ENCODE measurements at places on chromosomes 7 and 10.

- DNase-seq: peak; percentile 73
Measured at GRCh38 chr7:51315393-51316261, 982 bp downstream of the COBL start.

DNA sequence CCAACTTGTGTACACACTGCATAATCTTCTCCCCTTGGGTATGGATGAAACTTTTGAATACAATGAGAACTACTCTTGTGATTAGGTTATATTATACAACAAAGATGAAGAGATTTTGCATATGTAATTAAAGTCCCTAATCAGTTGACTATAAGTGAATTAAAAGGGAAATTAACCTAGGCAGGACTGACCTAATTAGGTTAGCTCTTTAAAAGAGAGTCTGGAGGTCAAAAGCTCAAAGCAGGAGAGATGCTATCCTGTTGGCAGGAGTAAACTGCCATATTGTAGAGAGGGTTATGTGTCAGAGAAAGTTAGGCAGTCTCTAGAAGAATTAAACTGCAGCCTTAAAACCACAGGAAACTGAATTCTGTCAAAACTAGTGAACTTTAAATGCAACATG is 29.4 kb downstream of the HGF start:
- DNase-seq: no peak

DNA sequence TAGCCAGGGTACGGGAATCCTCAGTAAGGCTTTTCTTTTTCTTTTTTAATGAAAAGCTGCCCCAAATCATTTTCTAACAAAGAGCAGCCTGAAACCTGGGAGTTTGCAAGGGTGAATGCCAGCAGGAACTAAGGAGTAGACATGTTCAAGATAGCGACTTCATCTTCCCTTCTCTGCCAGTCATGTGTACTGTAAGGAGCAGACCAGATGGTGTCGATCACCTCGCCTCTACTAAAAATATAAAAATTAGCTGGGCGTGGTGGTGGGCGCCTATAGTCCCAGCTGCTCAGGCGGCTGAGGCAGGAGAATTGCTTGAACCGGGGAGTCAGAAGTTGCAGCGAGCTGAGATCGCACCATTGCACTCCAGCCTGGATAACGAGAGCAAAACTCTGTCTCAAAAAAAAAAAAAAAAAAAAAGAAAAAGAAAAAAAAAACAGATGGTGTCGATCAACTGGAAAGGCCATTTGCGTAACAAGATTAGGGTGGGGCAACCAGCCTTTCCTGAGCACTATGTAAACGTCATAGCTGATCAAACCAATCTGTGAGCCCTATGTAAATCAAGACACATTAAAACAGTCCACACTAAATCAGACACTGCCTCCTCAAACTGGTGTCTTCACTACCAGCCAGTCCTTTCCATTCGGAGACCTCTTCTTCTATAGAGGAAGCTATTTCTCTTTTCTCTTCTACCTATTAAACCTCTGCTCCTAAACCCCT is 33.8 kb downstream of the NOLC1 start:
- no peak for DNase-seq

- no peak for DNase-seq
Measured at GRCh38 chr10:36608866-36609265, 516.5 kb upstream of the ANKRD30A start.

- no peak for DNase-seq
Measured at GRCh38 chr10:74910976-74911350, 84.6 kb downstream of the KAT6B start.

- no peak for DNase-seq
Measured at GRCh38 chr7:99737726-99738125, 2.7 kb upstream of the CYP3A7 start.

DNA sequence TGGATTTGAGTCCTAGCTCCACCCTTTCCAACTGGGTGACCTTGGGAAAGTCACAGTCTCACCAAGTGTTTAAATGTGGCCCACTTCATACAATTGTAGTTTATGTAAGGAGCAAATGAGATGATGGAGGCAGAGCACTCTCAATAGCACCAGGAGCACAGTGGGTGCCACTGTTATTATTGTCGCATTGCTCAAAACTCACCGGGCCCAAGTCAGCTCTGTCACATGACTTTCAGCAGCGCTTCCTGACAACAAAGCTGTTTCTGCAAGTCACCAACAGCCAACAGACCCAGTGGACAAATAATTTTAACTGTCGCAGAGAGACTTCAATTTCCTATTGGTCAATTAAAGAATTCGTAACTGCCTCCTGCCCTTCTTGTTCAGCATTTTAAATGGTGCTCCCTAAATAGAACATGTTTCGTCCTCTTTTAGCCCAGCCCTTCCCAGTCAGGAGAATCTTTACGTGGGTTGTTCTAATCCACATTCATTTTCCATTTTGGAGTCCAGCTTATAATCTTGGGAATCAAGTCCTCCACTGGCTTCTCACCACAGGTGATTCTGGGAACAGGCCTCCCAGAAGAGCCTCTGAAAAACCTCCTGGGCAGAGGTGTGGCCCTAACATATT is 415.6 kb upstream of the NPVF start:
- DNase-seq: no peak

GRCh38 chr7:50369143-50370026 is 64.9 kb downstream of the IKZF1 start:
- DNase-seq: peak; percentile 11

DNA sequence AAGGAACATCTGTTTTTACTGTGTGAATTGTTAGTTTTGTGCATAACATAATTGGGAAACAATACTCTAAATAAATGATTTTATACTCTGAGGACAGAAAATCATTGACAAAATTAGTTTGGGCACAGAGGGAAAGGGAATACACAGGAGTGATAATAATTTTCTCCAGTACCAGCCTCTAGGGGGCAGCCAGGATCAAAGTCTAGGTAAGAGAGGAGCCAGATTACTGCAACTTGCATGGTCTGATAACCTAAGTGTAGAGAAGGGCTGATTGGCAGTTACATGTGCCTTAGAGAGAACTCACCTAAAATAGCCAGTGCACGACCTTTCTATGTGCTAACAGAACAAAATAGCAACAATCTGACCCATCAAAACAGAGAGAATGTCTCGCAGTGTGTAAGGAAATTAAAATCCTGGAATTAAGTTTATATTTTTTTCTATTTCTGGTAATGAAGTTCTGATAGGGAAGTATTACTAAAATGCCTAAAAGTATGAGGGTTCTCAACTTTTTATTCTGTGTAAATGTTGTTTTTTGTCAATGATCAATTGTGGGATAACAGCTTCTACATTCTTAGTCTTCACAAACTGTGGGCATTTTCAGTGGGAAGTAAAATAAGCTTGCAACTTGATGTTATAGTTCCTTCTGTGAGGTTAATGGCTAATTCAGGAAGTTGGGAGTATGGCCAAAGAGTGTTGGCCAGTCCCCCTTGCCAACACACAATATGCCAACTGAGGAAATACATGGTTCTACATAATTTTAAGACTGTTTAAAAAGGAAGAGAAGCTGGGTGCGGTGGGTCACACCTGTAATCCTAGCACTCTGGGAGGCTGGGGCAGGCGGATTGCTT is 66.4 kb downstream of the EXOC6 start:
- DNase-seq: peak; percentile 68

GRCh38 chr10:115093776-115094408 is 727 bp downstream of the ATRNL1 start:
- no peak for DNase-seq

- no peak for DNase-seq
Measured at GRCh38 chr10:69338133-69338456, 59.8 kb downstream of the HK1 start.

DNA sequence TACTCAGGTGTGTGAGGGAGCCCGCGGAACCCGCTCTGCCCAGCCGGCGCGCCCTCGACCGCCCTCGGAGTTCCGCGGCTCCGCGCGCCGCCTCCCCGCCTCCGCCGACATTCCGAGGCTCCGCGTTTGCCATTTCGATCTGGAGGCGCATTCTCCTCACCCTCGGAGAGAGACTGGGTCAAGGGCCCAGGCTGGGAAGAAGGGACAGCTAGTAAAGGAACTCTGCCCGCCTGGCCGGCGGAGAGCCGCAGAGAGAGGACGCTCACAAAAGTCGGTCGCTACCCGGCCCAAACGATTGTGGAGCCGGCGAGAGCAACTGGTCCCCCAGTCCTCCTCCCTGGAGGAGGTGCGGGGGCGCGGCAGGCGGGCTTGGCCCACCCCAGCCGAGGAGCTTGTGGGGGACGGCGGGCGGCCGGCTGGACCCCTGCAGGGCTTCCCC is 74.5 kb upstream of the LEP start:
- no peak for DNase-seq

GRCh38 chr10:6990891-6991290 is 410.8 kb upstream of the PRKCQ start:
- DNase-seq: no peak

DNA sequence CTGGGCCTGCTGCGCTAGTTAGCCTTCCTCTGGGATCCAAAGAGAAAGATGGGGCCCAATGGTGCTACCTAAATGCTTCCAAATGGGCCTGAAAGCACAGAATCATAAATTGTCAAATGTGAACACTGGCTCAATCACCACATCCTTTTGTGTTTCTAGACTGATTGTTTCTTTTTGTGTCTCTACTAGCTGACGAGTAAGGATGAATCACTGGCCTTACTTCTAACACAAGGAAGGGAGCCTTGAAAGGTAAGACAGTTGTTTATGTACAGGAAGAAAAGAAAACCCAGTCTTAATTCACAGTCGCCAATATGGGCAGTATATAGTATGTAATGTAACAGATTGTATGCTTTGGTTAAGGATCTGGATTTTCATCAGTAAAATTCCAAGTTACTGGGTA is 89.5 kb downstream of the ZNF92 start:
- DNase-seq: no peak

DNA sequence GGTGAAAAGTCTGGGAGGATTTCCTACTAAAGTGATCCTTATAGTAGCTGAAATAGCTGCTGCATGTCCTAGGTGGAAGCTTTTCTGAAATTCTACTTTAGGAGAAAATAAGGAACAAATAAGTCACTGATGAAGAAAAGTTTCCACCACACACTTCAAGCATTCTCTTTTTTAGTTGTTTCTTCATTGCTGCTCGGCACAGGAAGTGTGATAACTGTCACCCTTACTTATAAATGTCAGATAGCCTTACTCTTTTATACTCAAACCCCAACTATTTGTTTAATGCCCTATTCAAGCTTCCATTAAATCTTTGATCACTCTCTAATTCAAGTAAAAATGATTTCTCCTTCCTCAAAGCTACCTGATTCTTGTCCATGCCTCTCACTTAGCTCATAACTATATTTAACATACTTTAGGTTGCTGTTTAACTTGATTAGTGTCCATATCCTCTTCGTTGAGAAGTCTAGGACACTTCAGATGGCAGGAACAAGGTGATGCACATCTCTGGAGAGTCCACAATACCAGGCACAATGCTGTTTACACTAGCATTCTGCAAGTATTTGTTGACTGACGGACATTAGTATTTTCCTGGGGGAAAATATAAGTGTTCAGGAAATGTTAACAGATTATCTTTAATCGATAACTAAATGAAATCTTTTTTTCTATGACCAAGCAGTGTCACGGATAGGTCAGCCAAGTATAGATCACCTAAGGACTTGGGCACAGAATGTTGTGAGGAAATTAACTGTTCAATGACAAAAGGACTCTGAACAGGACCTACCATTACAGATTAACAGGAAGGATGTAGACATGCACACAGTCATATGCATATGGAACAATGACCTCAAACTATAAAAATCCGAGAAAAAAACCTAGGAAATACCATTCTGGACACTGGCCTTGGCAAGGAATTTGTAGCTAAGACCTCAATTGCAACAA is 67.4 kb downstream of the ZNF438 start:
- no peak for DNase-seq

GRCh38 chr7:131107337-131108211 is 220.1 kb upstream of the MKLN1 start:
- peak; percentile 83 for DNase-seq

GRCh38 chr10:123485341-123485960 is 180.7 kb upstream of the GPR26 start:
- DNase-seq: no peak

- DNase-seq: no peak
Measured at GRCh38 chr7:143002898-143003297, 24.0 kb downstream of the OR9A2 start.

GRCh38 chr7:44881610-44882009 is 3.7 kb downstream of the PURB start:
- DNase-seq: no peak

- peak; percentile 60 for DNase-seq
Measured at GRCh38 chr10:79020015-79020491, 48.7 kb upstream of the ZMIZ1 start.

GRCh38 chr10:99461230-99461629 is 30.8 kb upstream of the GOT1 start:
- DNase-seq: no peak

DNA sequence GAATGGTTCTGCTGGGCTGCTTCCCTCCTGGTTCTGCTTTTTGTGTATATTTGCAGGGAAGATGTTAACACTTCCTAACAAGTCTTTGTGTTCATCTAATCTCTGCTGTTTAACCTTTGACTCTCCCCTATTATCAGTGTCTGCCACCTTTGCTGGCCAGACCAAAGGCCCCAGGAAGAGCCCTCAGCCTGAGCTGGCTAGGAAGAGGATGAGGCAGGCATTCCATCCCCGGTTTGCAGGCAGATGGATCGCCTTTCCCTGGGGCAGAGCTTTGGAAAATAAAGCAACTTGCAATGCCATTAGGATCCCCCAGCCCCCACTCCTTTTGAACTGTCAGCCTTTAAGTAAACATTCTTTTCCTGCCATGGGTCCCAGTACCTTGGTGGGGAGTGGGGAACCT is 19.0 kb downstream of the DPCD start:
- DNase-seq: no peak

DNA sequence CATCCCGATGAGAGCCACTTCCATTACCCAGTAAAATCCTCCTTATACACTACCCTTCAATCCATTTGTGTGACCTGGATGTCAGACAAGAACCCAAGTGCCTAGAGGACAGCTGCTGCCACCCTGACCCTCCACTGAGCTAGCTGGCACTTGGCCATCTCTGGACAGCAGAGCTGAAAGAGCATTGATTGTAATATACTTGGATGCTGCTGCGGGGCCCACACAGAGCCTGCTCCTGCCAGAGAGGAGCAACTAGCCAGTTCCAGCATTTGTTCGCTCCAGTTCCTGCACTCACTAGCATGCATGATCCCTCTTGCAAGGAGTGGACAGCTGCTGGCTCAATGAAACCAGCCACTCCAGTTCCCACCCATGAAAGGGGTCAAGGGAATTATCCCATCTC is 8.4 kb upstream of the TMEM254 start:
- no peak for DNase-seq

GRCh38 chr10:96283351-96283750 is 12.0 kb upstream of the BLNK start:
- no peak for DNase-seq

DNA sequence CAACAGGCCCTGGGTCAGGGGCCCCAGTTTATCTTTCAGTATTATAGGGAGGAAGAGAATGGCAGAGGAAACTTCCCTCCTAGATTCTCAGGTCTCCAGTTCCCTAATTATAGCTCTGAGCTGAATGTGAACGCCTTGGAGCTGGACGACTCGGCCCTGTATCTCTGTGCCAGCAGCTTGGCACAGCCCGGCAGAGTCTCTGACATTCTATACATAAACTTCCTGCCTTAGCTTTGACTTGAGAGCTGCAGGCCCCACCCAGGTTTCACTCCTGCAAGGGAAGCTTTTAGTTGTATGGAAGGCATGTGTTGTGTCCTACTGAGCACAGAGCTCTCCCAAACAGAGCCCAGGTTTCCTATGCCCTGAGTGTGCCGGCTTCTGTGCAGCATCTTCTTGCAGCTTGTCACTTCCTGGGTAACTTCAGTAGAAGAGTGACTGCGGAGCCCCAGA is 205.6 kb upstream of the PRSS58 start:
- DNase-seq: no peak

GRCh38 chr10:74072503-74072902 is 74.6 kb downstream of the VCL start:
- DNase-seq: no peak

- DNase-seq: peak; percentile 60
Measured at GRCh38 chr7:156544919-156545715, 95.5 kb upstream of the RNF32 start.
